ENCODE measurements at places on chromosomes 16 and 17. TPM values are rescaled to one million over a fixed set of nuclear protein-coding genes. Genes with fewer than 3 reads are reported as not detected.

DNA sequence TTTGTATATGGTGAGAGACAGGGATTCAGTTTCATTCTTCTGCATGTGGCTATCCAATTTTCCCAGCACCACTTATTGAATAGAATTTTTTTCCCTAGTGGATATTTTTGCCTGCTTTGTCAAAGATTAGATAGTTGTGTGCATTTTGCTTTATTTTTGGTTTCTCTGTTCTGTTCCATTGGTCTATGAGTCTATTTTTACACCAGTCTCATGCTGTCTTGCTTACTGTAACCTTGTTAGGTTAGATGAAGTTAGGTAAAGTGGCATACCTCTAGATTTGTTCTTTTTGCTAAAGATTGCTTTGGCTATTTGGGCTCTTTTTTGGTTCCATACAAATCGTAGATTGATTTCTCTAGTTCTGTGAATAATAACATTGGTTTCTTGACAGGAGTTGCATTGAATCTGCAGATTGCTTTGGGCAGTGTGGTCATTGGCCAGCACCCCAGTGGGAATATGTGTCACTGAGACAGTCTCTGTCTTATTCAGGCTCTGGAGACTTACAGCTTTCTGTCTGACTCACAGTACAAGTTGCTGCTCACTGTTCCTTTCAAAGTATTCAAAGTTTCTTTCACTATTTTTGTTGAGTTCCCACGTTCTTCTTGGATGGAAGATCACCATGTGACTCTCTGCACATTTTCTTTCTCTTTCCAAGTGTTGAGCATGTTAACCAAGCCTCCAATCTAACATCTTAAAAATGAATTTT lies 709.1 kb downstream of the CDH11 start:
- no peaks in the 10 kb centered on the region for H3K27me3 ChIP-seq
- no peak overlapping the region for H3K4me3 ChIP-seq
- no peak overlapping the region for H3K27ac ChIP-seq
- no peaks in the 10 kb centered on the region for H3K4me1 ChIP-seq

SEPTIN1 gene
- total RNA-seq, result 4.3 TPM

- H3K4me1 ChIP-seq, result peaks cover 14% of the 10 kb centered on the region
- peak overlapping the region; percentile 18 for H3K4me3 ChIP-seq
- peaks cover 31% of the 10 kb centered on the region for H3K27me3 ChIP-seq
- DNase-seq, result no peak
- H3K36me3 ChIP-seq, result no peaks in the 10 kb centered on the region
Measured at GRCh38 chr17:73645050-73645871, 1.0 kb upstream of the SDK2 start.

CCL1 gene
- not detected for total RNA-seq

PIRT gene
- total RNA-seq, result 0.40 TPM

- H3K36me3 ChIP-seq, result no peaks in the 10 kb centered on the region
- no peak for DNase-seq
- peak overlapping the region; percentile 73 for H3K27ac ChIP-seq
- peaks cover 37% of the 10 kb centered on the region for H3K27me3 ChIP-seq
Measured at GRCh38 chr17:68292689-68293040, 1.4 kb downstream of the ARSG start.

ODAD4 gene
- total RNA-seq, result 0.15 TPM

DNA sequence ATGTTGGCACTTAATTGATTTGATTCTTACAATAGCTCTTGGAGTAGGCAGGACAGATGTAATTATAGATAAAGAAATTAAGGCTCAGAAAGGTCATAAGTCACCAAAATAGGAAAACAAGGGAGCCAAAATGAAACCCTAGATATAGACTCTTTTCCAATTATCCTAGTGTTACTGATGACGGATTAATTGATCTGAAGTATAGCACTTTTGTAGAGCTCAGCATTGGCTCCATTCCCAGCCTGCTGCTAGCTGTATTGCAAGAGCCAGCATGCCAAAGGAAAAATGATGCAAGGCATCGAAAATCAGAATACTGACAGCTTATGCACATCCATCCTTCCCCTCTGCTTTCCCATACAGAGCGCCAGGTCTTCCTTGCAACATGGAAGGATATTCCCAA lies 21.6 kb upstream of the RASL10B start:
- H3K27me3 ChIP-seq, result no peaks in the 10 kb centered on the region
- H3K36me3 ChIP-seq, result peaks cover 16% of the 10 kb centered on the region
- no peak for DNase-seq

Data from colonic mucosa (tissue), 4 donors.